T-helper 9 cell (primary cell): ENCODE measurements at places on chromosomes 7 and 10.

GRCh38 chr7:93622036-93623033, 47.8 kb upstream of the CALCR start:
- no peak for DNase-seq

GRCh38 chr7:57202274-57202673, 70.0 kb upstream of the ZNF479 start:
- no peak for DNase-seq

GRCh38 chr7:142646386-142647140, 102.7 kb upstream of the PRSS1 start:
- DNase-seq, result no peak

DNA sequence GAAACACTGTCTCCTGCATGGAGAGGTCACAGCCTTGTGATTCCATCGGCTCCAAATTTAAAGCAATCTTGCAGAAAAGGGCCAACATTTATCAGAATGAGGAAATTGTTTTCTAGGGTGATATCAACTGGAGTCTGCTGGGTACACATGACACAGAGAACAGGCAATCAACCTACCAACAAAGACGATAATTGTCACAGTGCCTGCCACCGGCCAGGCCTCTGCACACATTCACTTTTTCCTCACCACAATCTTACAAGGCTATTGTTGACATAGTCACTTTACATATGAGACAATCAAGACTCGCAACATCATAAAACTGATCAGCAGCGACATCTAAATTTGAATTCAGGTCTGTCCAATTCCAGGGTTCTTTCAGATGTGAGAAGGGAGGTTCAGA, 189.4 kb downstream of the KCNMA1 start:
- no peak for DNase-seq

GRCh38 chr7:45921699-45922519, 837 bp upstream of the IGFBP3 start:
- no peak for DNase-seq

- no peak for DNase-seq
Measured at GRCh38 chr7:94188350-94188749, 184.2 kb upstream of the BET1 start.

- DNase-seq, result no peak
Measured at GRCh38 chr7:19375976-19376375, 230.8 kb upstream of the FERD3L start.

DNA sequence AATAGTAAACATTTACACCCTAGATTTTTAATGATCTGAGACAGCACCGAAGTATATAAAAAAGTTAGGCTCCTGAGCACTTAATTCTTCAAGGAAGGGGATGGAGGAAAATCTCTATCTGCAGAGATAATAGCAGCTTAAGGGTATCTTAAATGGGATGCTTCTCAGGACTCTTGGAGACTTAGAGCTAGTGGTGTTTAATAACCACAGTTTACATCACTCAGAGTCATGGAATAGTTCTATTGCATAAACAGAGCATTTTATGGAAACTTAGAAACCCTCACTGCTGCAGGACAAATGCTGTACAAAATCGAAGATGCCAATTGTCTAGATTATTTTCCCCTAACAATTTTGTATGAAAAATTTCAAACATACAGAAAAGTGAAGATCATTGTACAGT, 398.9 kb upstream of the GALNT17 start:
- no peak for DNase-seq

DNA sequence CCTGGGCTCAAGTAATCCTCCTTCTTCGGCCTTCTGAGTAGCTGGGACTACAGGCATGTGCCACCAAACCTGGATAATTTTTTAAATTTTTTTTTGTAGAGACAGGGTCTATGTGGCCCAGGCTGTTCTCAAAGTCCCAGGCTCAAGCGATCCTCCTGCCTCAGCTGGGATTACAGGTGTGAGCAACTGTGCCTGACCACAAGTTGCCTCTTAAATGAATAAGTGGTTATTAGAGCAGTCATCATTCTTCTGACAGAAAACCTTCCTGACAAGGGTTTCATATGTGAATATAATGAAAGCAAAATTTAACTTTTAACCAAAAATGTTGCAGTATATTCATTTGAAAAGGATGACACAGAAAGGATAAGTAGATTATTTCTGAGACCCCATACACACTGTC, 532.5 kb downstream of the GRM8 start:
- no peak for DNase-seq

DNA sequence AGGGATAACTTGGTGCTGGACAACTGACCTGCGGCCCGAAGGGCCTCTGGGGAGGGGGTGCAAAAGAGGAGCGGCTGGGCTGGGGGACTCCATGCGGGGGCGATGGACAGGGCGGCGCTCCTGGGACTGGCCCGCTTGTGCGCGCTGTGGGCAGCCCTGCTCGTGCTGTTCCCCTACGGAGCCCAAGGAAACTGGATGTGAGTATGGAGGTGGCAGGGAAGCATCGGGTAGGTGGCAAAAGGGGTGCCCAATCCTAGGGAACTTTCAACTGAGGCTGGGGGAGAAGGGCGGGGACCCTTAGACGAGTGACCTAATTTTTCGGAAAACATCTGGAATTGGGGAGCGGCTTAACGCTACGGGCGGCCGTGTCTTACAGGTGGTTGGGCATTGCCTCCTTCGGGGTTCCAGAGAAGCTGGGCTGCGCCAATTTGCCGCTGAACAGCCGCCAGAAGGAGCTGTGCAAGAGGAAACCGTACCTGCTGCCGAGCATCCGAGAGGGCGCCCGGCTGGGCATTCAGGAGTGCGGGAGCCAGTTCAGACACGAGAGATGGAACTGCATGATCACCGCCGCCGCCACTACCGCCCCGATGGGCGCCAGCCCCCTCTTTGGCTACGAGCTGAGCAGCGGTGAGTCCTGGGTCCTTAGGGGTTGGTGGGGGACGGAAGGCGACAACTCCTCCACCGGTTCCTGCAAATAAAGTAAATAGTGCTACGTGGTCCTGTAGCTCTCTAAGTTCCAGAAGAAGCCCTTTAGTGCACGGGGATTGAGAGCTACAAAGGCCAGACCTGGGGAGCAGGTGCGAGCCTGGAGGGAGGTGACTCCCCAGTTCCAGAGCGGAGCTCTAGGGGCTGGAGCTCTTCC, 622 bp downstream of the WNT16 start:
- DNase-seq, result no peak

DNA sequence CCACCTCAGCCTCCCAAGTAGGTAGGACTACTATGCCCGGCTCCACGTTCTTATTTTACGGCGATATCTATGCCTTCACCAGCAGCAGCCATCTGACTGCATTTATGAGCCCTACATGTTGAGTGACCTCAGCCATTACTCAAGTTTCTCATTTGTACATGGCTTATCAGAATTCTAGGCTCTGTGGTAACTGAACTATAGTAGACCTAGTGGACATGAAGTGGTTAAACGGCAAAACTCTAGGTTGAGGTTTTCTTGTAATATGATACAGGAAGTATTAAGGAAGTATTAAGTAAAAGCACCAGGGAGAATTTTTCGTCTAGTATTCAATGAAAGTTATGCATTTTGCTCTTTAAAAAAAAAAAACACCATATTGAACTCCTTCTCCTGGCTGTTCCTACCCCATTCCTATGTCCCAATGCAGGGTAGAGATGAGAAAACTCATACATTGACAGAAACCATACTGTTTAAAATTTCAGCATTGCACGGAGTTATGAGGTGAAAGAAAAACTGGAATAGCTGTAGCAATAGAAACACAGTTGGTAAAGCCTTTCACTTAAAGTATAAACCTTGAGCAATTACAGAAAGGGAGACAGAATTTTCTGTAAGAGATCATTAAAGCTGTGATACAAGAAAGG, 39.8 kb upstream of the EPC1 start:
- DNase-seq, result no peak
